ENCODE measurements at places on chromosomes 13 and 19. TPM values are rescaled to one million over a fixed set of nuclear protein-coding genes. Genes with fewer than 3 reads are reported as not detected.

PSG6 gene
- not detected for total RNA-seq

NLRP11 gene
- total RNA-seq, result 0.33 TPM

SIGLEC6 gene
- 0.47 TPM for total RNA-seq

CEACAM3 gene
- total RNA-seq, result 0.59 TPM

F2RL3 gene
- 1.6 TPM for total RNA-seq

POU4F1 gene
- not detected for total RNA-seq

PNMA8C gene
- not detected for total RNA-seq

CFAP97D2 gene
- not detected for total RNA-seq

EIF3K gene
- total RNA-seq, result 130 TPM

FPR1 gene
- 9.9 TPM for total RNA-seq

MAP4K1 gene
- total RNA-seq, result 1.8 TPM

NTN5 gene
- total RNA-seq, result 0.08 TPM

ZNF583 gene
- total RNA-seq, result 2.5 TPM

- no peak overlapping the region for H3K27ac ChIP-seq
- no peaks in the 10 kb centered on the region for H3K4me1 ChIP-seq
- no peaks in the 10 kb centered on the region for H3K36me3 ChIP-seq
- no peak for DNase-seq
- H3K4me3 ChIP-seq, result no peak overlapping the region
Observed at GRCh38 chr13:71118779-71119364, 748.1 kb downstream of the DACH1 start.

- DNase-seq, result no peak
- no peak overlapping the region for H3K4me3 ChIP-seq
- no peaks in the 10 kb centered on the region for H3K4me1 ChIP-seq
- no peaks in the 10 kb centered on the region for H3K36me3 ChIP-seq
- no peak overlapping the region for H3K27ac ChIP-seq
- peaks cover 3% of the 10 kb centered on the region for H3K27me3 ChIP-seq
Observed at GRCh38 chr13:60661521-60661920, 264.5 kb downstream of the TDRD3 start.

- no peak for DNase-seq
- no peak overlapping the region for H3K4me3 ChIP-seq
- no peaks in the 10 kb centered on the region for H3K27me3 ChIP-seq
Observed at GRCh38 chr19:430701-431100, 21.8 kb upstream of the C2CD4C start.

GRCh38 chr13:30477346-30478195 lies 11.8 kb upstream of the HMGB1 start:
- H3K4me3 ChIP-seq, result no peak overlapping the region
- no peak for DNase-seq
- H3K27me3 ChIP-seq, result no peaks in the 10 kb centered on the region
- no peaks in the 10 kb centered on the region for H3K36me3 ChIP-seq
- no peak overlapping the region for H3K27ac ChIP-seq
- peaks cover 13% of the 10 kb centered on the region for H3K4me1 ChIP-seq

DNA sequence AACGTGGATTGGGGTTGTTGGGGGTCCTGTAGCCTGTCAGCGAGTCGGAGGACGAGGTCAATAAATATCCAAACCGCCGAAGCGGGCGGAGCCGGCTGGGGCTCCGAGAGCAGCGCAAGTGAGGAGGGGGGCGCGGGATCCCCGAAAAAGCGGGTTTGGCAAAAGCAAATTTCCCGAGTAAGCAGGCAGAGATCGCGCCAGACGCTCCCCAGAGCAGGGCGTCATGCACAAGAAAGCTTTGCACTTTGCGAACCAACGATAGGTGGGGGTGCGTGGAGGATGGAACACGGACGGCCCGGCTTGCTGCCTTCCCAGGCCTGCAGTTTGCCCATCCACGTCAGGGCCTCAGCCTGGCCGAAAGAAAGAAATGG lies 754 bp upstream of the SIX5 start:
- no peaks in the 10 kb centered on the region for H3K27me3 ChIP-seq
- H3K4me3 ChIP-seq, result peak overlapping the region; percentile 61
- peak overlapping the region; percentile 86 for H3K27ac ChIP-seq
- DNase-seq, result no peak
- no peaks in the 10 kb centered on the region for H3K36me3 ChIP-seq

- H3K36me3 ChIP-seq, result no peaks in the 10 kb centered on the region
- no peak overlapping the region for H3K4me3 ChIP-seq
- no peak overlapping the region for H3K27ac ChIP-seq
- peak; percentile 82 for DNase-seq
Observed at GRCh38 chr19:12757544-12758274, 6.1 kb downstream of the BEST2 start.

DNA sequence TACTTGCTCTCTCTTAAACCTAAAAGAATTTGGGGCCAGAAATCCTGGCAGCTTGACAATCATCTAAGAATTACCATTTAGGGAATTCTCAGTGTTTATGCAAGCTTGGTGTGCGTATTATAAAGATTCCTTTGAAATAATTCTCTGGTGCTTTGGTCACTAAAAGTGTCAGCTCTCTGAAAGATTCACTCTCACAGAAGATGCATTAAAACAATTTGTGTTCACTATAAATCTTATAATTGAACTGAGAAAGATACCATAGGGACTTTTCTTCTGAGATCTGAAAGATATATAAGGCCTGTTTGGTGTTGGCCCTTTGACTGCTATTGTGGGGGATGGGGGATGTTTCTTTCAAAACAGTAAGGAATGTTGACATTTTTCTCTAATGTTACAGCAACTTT lies 27.3 kb downstream of the EPSTI1 start:
- no peaks in the 10 kb centered on the region for H3K27me3 ChIP-seq
- H3K4me1 ChIP-seq, result no peaks in the 10 kb centered on the region
- no peak for DNase-seq

DNA sequence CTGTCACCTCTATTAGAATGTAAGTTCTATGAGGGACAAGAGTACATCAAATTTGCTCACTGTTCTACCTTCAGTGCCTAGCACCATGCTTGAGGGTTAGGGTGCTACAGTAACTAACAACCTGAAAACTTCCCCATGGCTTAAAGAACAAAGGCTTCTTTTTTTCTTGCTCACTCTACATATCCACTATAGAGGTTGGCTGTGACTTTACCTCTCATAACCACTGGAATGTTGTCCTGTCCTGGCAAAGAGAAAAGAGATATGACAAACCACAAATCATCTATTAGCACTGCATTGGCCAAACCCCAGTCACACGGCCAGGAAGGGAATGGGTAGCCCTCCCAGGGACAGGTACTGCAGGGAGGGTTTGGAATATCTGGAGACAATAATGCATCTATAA lies 23.2 kb upstream of the ACOD1 start:
- no peaks in the 10 kb centered on the region for H3K36me3 ChIP-seq
- H3K4me1 ChIP-seq, result no peaks in the 10 kb centered on the region
- no peak overlapping the region for H3K27ac ChIP-seq
- H3K27me3 ChIP-seq, result no peaks in the 10 kb centered on the region

DNA sequence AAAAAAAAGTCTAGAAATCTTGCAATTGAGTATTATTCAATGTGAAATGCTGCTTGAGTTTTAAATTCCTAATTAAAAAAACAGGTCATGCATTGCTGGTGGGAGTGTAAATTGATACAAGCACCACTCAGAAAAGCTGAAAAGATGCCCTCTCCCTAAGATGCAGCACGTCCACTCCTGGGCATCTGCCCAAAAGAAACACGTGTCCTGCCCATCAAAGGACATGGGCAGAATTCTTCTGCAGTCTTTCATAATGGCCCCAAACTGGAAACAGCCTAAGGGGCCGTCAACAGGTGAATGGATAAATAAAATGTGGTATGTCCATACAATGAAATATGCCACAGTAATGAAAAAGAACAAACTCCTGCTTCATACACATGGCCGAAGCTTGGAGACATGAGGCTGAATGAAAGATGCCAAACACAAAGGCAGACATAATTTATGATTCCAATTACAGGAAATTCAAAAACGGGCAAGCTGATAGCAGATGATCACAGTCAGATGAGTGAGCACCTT lies 7.8 kb downstream of the POU2F2 start:
- H3K27ac ChIP-seq, result no peak overlapping the region
- no peaks in the 10 kb centered on the region for H3K36me3 ChIP-seq
- no peak for DNase-seq
- no peaks in the 10 kb centered on the region for H3K27me3 ChIP-seq

DNA sequence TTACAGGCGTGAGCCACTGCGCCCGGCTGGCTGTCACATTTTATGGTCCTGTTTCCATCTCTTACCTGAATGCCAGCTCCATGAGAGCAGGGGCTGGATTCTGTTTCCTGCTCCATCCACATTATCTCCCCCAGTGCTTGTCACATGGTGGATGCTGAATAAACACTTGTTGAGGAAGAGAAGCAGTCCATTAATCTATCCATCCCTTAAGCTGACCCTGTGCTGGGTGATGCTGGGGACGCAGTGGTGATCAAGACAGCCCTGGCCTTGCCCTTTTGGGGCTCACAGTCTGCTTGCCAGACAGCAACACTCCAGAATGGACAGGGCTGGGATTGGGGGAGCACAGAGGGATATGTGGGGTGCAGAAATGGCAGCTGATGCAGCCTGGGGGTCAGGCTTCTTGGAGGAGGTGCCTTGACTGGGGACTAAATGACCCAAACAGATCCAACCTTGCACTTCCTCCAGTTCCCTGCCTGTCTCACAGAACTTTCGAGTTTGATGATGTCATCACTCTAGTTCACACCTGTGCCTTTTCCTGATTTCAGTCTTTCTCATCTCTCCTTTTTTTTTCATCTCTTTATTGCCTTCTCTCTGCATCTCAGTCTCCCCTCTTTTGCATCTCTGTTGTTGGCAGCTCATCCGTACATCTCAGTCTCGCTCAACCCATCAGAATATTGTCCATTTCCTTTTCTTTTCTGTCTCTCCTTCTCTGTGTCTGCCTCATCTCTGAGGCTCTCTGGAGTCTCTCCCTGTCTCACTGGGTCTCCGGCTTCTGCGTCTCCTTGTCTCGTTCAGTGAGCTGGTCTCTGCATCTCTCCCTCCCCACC lies 4.6 kb downstream of the IRF2BP1 start:
- H3K27ac ChIP-seq, result peak overlapping the region; percentile 96
- no peak for DNase-seq
- H3K4me3 ChIP-seq, result peak overlapping the region; percentile 42
- no peaks in the 10 kb centered on the region for H3K36me3 ChIP-seq
- H3K27me3 ChIP-seq, result no peaks in the 10 kb centered on the region
- H3K4me1 ChIP-seq, result peaks cover 23% of the 10 kb centered on the region

DNA sequence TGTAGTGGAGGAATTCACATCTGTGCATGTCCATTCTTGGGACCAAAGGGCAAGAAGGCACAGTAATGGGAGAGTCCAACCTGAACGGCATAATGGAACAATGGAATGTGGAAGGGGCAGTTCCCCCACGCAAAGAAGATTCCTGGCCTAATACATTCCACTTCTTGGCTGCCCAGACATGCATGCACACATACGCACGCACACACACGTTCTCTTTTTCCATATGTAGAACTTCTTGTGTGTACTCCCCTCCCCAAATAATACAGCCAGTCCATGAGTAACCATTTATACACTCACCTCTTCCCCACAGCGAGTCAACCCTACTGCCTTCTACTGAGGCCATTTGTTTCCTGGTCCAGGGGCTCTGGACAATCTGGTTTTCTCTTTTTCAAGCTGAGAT lies 6.0 kb upstream of the STK24 start:
- no peak overlapping the region for H3K27ac ChIP-seq
- no peaks in the 10 kb centered on the region for H3K27me3 ChIP-seq
- DNase-seq, result no peak
- H3K36me3 ChIP-seq, result no peaks in the 10 kb centered on the region
- no peak overlapping the region for H3K4me3 ChIP-seq

GRCh38 chr19:41702171-41702651 lies 6.2 kb upstream of the CEACAM5 start:
- no peak overlapping the region for H3K4me3 ChIP-seq
- no peaks in the 10 kb centered on the region for H3K4me1 ChIP-seq
- H3K27ac ChIP-seq, result no peak overlapping the region
- H3K36me3 ChIP-seq, result no peaks in the 10 kb centered on the region

DNA sequence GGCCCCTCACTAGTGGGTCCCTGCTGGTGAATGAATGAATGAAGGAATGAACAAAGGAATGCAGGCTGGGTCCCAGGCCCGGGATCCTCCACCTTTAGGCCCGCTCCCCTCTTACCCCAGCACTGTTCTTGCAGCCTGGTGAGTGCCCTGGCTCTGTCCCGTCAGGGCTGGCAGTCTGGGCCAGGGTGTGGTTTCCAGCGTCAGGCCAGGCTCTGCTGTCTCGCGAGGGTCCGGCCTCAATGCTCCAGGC lies 317 bp downstream of the LYL1 start:
- H3K4me3 ChIP-seq, result no peak overlapping the region
- peaks cover 26% of the 10 kb centered on the region for H3K4me1 ChIP-seq
- peak overlapping the region; percentile 70 for H3K27ac ChIP-seq

DNA sequence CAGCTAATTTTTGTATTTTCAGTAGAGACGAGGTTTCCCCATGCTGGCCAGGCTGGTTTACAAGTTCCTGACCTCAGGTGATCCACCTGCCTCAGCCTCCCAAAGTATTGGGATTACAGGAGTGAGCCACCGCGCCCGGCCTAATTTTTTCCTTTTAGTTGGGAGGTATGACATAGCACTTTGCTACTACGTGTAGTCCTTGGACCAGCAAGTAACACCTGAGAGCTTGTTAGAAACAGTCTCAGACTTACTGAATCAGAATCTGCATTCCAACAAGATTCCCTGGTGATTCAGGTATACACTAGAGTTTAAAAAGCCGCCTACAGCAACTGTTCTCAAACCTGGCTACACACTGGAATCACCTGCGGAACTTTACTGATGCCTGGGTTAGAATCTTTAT lies 1.8 kb upstream of the FARP1 start:
- DNase-seq, result no peak
- H3K27ac ChIP-seq, result no peak overlapping the region
- no peaks in the 10 kb centered on the region for H3K36me3 ChIP-seq
- no peak overlapping the region for H3K4me3 ChIP-seq
- peaks cover 9% of the 10 kb centered on the region for H3K4me1 ChIP-seq

GRCh38 chr19:54551950-54552912 lies 21.4 kb upstream of the LILRA2 start:
- no peaks in the 10 kb centered on the region for H3K36me3 ChIP-seq
- DNase-seq, result no peak
- no peaks in the 10 kb centered on the region for H3K4me1 ChIP-seq
- H3K4me3 ChIP-seq, result no peak overlapping the region
- H3K27me3 ChIP-seq, result no peaks in the 10 kb centered on the region

- no peak overlapping the region for H3K27ac ChIP-seq
- peak; percentile 87 for DNase-seq
- no peaks in the 10 kb centered on the region for H3K27me3 ChIP-seq
- no peaks in the 10 kb centered on the region for H3K36me3 ChIP-seq
- no peaks in the 10 kb centered on the region for H3K4me1 ChIP-seq
Observed at GRCh38 chr19:47391510-47392223, 27.7 kb downstream of the MEIS3 start.

GRCh38 chr13:42276683-42277082 lies 4.7 kb downstream of the AKAP11 start:
- H3K4me1 ChIP-seq, result peaks cover 5% of the 10 kb centered on the region
- no peaks in the 10 kb centered on the region for H3K27me3 ChIP-seq
- no peaks in the 10 kb centered on the region for H3K36me3 ChIP-seq
- H3K27ac ChIP-seq, result no peak overlapping the region

- DNase-seq, result no peak
- no peak overlapping the region for H3K27ac ChIP-seq
- H3K4me3 ChIP-seq, result no peak overlapping the region
- H3K4me1 ChIP-seq, result no peaks in the 10 kb centered on the region
- H3K27me3 ChIP-seq, result no peaks in the 10 kb centered on the region
Observed at GRCh38 chr19:56873493-56873892, 33.0 kb upstream of the PEG3 start.
